Muscle of leg (tissue), 16 donors: ENCODE measurements at places on chromosomes 2 and 18. TPM values are rescaled to one million over a fixed set of nuclear protein-coding genes. Genes with fewer than 3 reads are reported as not detected.

Gene SERPINB10
- polyA plus RNA-seq: 0.05 TPM

Gene HNMT
- polyA plus RNA-seq: 24.1 TPM

Gene ATP6V1B1
- 2.4 TPM for polyA plus RNA-seq

Gene ERMN
- 0.04 TPM for polyA plus RNA-seq

DNA sequence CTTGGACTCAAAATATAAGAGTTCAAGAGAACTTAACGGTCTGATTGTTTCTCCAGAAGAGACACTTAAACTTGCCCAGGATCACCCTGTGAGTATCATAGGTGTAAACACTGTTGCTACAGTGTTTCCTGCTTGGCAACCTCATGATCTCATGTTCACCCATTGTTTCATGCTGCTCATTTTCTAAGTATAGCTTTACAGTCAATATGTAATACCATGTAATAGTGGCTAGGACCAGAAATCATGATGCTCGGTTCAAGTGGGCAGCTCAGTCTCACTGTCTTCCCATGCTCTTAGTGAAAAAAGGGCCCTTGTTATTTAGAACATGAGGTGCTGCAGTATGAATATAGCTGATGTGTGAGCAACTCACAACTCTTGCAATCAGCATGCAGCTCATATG, 157.5 kb downstream of the CERS6 start:
- no peak for DNase-seq
- H3K27ac ChIP-seq: no peak overlapping the region
- no peak overlapping the region for H3K4me3 ChIP-seq

GRCh38 chr2:218578272-218578877, 9.7 kb downstream of the CNOT9 start:
- H3K27me3 ChIP-seq: no peaks in the 10 kb centered on the region
- H3K27ac ChIP-seq: peak overlapping the region; percentile 42
- peaks cover 7% of the 10 kb centered on the region for H3K4me1 ChIP-seq
- H3K36me3 ChIP-seq: peaks cover 24% of the 10 kb centered on the region
- H3K4me3 ChIP-seq: no peak overlapping the region

- no peak overlapping the region for H3K4me3 ChIP-seq
- no peaks in the 10 kb centered on the region for H3K36me3 ChIP-seq
- H3K27me3 ChIP-seq: peaks cover 14% of the 10 kb centered on the region
- no peak overlapping the region for H3K27ac ChIP-seq
- H3K4me1 ChIP-seq: no peaks in the 10 kb centered on the region
These were observed 35.4 kb upstream of the EN1 start for GRCh38 chr2:118882693-118883336.

GRCh38 chr2:107525406-107525805, 301.3 kb upstream of the RGPD4 start:
- no peaks in the 10 kb centered on the region for H3K27me3 ChIP-seq
- peak; percentile 81 for DNase-seq
- no peak overlapping the region for H3K27ac ChIP-seq
- H3K4me1 ChIP-seq: no peaks in the 10 kb centered on the region

DNA sequence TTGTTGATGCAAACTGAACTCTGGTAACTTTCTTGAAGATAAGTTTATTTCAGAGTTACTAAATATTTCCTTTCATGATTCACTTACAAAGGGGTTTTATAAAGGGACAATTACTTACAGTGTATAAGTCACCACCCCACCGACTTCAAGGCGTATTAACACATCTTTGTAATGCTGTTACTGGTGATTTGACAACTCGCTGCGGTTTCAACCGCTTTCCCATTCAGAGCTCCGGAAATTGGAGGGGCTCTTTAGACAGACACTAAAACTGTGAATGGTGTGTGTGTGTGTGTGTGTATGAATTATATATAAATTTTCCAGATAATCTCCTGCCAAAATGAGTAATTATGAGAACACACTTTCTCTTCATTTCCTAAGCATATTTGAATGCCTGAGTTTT, 4.9 kb downstream of the TM4SF20 start:
- H3K27me3 ChIP-seq: no peaks in the 10 kb centered on the region
- no peaks in the 10 kb centered on the region for H3K4me1 ChIP-seq
- no peak overlapping the region for H3K27ac ChIP-seq
- no peak overlapping the region for H3K4me3 ChIP-seq
- H3K36me3 ChIP-seq: no peaks in the 10 kb centered on the region

- peak; percentile 88 for DNase-seq
- H3K4me1 ChIP-seq: peaks cover 2% of the 10 kb centered on the region
- H3K27me3 ChIP-seq: no peaks in the 10 kb centered on the region
- no peak overlapping the region for H3K27ac ChIP-seq
- no peaks in the 10 kb centered on the region for H3K36me3 ChIP-seq
These were observed 42.3 kb upstream of the ATIC start for GRCh38 chr2:215269397-215270117.

DNA sequence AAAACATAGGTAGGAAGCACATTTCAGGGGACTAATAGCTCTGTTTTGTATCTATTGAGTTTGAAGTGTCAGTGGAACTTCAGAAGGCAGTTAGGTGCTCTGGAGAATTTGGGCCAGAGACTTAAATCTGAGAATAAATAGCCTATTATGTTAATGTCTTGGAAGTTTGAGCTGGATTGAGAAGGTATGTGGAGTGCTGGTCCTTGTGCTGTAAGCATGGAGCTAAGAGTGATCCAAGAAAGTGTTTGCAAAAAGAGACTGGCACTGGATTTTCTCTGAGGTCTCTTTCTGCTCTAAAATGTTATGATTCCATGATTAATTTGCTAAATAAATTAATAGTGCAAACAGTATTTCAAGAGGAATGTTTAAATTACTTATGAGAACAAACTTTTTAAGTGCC, 63.3 kb downstream of the ICOS start:
- H3K27ac ChIP-seq: no peak overlapping the region
- H3K4me3 ChIP-seq: no peak overlapping the region
- no peaks in the 10 kb centered on the region for H3K36me3 ChIP-seq
- H3K4me1 ChIP-seq: no peaks in the 10 kb centered on the region
